ENCODE measurements at places on chromosomes 13 and 19. TPM values are rescaled to one million over a fixed set of nuclear protein-coding genes. Genes with fewer than 3 reads are reported as not detected.
A peak's percentile ranks its signal among the peaks of the same experiment; 100 is the strongest.

The ZNF229 gene
- 0.21 TPM for polyA plus RNA-seq

The F10 gene
- not detected for polyA plus RNA-seq

The C19orf18 gene
- polyA plus RNA-seq = not detected

The ZNF737 gene
- polyA plus RNA-seq = 9.1 TPM

GRCh38 chr19:13881692-13882418 lies 4.9 kb downstream of the NANOS3 start:
- peak overlapping the region; percentile 83 for H3K27ac ChIP-seq
- peaks cover 53% of the 10 kb centered on the region for H3K4me1 ChIP-seq
- H3K4me3 ChIP-seq = peak overlapping the region; percentile 73

- peaks cover 7% of the 10 kb centered on the region for H3K4me1 ChIP-seq
- no peak overlapping the region for H3K4me3 ChIP-seq
- H3K27ac ChIP-seq = peak overlapping the region; percentile 2
- peak; percentile 48 for DNase-seq
These were observed 3.3 kb downstream of the OR10H1 start for GRCh38 chr19:15812060-15812722.

DNA sequence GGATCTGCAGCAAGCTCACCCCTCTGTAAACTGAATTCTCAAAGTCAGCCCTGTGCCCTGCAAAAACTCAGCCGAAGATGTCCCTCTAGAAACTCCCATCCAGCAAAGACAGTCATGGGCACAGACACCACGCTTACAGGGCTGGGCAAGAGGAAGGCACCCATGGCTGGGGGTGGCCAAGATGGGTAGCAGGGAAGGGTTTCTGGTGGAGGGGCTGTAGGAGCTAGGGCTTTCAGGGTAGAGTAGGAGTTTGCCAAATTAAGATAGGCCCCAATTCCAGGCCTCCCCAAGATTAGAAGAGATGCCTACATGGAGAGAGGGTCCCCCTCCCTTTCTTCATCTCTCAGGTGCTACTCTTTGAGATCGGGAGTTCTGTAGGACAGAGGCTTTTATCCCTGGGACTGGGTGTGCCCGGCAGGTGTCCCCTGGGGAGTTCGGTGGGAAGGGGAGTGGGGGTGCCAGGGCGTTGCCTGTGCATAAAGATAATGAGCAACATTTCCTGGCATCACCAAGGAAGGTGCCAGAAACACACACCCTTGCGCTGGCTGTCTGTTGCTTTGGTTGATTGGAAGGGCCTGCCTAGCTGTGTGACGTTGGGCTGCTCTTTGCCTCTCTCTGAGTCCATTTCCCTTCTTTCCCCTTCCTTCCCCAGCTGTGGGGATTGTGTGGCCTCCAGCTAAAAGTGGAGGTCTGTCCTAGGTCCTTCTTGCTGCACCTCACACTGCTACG lies 9.4 kb downstream of the NRTN start:
- H3K27me3 ChIP-seq = no peaks in the 10 kb centered on the region
- no peaks in the 10 kb centered on the region for H3K4me1 ChIP-seq
- no peak overlapping the region for H3K4me3 ChIP-seq
- no peak overlapping the region for H3K27ac ChIP-seq
- H3K36me3 ChIP-seq = no peaks in the 10 kb centered on the region

DNA sequence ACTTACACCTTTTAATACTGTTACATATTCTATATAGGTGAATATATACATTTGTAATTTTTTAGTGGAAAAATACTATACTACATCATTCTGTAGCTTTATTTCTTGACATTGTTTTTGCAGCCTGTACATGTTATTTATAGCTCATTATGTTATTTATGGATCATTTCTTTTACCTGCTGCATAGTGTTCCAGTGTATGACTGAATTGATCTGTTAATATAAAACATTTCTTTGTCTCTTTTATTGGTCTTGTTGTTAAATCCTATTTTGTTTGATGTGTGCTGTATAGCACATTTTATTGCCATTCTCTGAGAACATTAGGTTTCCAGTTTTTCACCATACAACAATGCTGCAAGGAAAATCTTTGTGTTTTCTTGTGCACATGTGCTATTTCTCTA lies 2.4 kb downstream of the SETDB2 start:
- H3K27ac ChIP-seq = peak overlapping the region; percentile 96
- peaks cover 14% of the 10 kb centered on the region for H3K27me3 ChIP-seq
- peak overlapping the region; percentile 65 for H3K4me3 ChIP-seq
- DNase-seq = no peak

DNA sequence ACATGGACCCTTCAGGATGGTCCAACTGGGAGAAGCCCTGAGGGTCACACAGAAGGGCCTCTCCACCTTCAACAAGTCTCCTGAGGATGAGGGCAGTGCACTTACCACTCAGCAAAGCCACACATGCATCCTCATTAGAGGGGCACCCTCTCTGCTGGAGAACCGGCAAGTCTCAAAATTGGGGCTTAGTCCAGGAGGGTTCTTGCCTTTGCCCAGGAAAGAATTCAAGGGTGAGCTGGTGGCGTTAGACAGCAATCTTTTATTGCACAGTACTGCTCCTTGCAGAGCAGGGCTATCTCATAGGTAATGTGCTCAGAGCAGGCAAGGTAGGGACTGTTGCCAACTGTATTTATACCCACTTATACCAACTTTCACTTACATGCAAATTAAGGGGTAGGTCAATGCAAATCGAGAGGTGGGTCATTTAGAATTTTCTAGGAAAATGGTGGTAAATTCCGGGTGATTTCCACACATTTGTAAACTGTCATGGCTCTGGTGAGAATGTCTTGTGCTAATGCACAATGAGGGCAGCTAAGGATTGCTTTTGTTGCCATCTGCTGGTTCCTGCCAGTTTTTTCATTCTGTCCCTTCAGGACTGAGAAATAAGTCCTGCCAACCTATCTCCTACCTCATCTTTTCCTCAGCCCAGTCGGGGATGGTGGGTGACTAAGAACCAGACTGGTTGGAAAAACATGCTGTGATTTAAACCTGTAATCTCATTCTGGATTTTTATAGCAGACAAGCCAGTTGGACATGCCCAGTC lies 27.8 kb upstream of the IGSF23 start:
- peaks cover 9% of the 10 kb centered on the region for H3K27me3 ChIP-seq
- H3K4me1 ChIP-seq = peaks cover 17% of the 10 kb centered on the region
- DNase-seq = no peak
- H3K27ac ChIP-seq = no peak overlapping the region
- no peaks in the 10 kb centered on the region for H3K36me3 ChIP-seq

DNA sequence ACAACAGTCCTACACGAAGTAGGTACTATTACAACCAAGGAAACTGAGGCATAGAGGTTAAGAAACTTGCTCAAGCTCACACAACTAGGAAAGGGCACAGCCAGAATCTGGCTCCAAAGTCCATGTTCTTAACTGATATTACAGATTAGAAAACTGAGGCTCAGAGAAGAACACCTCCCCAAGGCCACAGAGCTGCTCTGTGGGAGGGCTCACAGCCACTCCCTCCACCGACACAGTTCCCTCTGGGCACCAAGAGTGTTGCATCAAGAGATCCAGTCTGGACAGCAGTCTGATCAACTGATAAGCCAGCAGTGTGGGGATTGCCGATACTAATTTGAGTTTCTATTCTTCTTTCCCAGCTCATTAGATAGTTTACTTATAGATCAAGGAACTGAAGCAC lies 29.5 kb downstream of the SLC15A1 start:
- H3K4me3 ChIP-seq = no peak overlapping the region
- no peak overlapping the region for H3K27ac ChIP-seq
- peaks cover 5% of the 10 kb centered on the region for H3K27me3 ChIP-seq
- no peaks in the 10 kb centered on the region for H3K36me3 ChIP-seq
- no peaks in the 10 kb centered on the region for H3K4me1 ChIP-seq

DNA sequence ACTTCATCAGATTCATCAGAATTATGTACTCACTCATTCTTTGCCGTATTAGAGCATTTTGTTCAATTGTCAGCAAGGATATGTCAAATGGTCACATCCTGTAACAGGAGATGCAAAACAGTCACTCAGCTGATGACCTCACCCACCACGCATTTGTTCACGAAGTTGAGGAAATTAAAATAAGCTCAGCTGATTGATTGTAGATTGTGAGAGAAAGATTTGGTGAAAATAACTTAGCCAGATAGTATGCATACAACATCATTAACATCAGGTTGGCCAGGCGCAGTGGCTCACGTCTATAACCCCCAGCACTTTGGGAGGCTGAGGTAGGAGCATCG lies 22.6 kb upstream of the CDC16 start:
- H3K27me3 ChIP-seq = peaks cover 5% of the 10 kb centered on the region
- H3K4me1 ChIP-seq = peaks cover 9% of the 10 kb centered on the region
- H3K27ac ChIP-seq = no peak overlapping the region
- no peaks in the 10 kb centered on the region for H3K36me3 ChIP-seq

DNA sequence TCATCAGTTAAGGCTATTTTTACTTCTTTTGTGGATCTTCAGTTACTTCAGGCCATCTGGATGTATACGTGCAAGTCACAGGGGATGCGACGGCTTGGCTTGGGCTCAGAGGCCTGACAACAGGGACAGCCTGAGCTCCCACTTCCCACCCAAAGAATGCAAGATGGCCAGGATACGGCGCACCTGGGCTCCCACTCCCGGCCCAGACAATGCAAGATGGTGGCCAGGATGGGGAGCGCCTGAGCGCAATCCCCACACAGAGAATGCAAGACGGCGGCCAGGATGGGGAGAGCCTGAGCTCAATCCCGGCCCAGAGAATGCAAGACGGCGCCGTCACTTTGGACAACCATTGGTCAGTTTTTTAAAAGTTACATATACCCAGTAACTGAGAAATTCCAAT lies 25.3 kb upstream of the MIER2 start:
- no peak for DNase-seq
- no peak overlapping the region for H3K27ac ChIP-seq
- no peak overlapping the region for H3K4me3 ChIP-seq
- no peaks in the 10 kb centered on the region for H3K4me1 ChIP-seq
- no peaks in the 10 kb centered on the region for H3K36me3 ChIP-seq
- no peaks in the 10 kb centered on the region for H3K27me3 ChIP-seq

- H3K36me3 ChIP-seq = no peaks in the 10 kb centered on the region
- H3K27ac ChIP-seq = no peak overlapping the region
- no peaks in the 10 kb centered on the region for H3K27me3 ChIP-seq
- DNase-seq = no peak
These were observed 45.4 kb upstream of the MYCBP2 start for GRCh38 chr13:77372275-77372674.

DNA sequence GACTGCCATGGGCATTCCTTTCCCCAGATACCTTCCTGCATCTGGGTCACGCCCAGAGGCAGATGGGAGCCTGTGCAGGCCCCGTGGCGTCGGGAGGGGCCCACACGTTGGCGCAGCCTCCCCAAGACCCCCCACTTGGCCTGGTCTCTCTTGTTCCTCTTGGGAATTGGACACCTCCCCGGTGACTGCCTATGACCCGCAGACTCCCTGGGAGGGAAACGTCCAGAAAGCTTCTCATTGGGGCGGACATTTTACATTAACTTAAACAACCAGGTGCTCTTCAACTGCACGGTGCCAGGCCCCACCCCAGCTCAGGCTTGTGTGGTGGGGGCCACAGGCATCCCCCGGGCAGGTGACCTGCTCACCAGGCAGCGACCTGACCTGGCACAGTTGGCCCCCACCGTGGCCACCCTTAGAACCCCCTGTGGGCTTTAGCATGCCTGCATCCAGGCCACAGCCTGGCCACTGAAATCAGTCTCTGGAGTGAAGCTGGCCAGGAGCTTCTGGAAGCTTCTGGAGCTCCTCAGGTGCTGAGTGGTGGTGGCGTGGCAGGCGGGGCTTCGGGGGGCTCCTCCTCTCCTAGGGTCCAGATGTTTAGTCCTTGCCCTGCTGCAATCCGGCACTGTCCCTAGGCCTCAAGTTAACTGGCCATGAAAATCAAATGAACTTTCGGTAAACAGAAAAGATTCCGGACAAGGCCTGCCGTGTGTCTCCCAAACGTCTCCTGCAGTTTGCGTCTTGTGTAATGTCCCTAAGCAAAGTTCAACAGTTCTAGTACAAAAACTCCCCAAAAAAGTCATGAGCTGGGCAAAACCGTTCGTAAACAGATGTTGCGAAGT lies 8.5 kb upstream of the PROZ start:
- H3K4me1 ChIP-seq = peaks cover 25% of the 10 kb centered on the region
- H3K27me3 ChIP-seq = peaks cover 20% of the 10 kb centered on the region
- H3K36me3 ChIP-seq = no peaks in the 10 kb centered on the region
- H3K4me3 ChIP-seq = no peak overlapping the region
- no peak for DNase-seq

- no peak for DNase-seq
- H3K27me3 ChIP-seq = no peaks in the 10 kb centered on the region
- H3K4me3 ChIP-seq = peak overlapping the region; percentile 68
- peaks cover 12% of the 10 kb centered on the region for H3K36me3 ChIP-seq
These were observed 66.6 kb upstream of the XPO4 start for GRCh38 chr13:20969182-20969581.

DNA sequence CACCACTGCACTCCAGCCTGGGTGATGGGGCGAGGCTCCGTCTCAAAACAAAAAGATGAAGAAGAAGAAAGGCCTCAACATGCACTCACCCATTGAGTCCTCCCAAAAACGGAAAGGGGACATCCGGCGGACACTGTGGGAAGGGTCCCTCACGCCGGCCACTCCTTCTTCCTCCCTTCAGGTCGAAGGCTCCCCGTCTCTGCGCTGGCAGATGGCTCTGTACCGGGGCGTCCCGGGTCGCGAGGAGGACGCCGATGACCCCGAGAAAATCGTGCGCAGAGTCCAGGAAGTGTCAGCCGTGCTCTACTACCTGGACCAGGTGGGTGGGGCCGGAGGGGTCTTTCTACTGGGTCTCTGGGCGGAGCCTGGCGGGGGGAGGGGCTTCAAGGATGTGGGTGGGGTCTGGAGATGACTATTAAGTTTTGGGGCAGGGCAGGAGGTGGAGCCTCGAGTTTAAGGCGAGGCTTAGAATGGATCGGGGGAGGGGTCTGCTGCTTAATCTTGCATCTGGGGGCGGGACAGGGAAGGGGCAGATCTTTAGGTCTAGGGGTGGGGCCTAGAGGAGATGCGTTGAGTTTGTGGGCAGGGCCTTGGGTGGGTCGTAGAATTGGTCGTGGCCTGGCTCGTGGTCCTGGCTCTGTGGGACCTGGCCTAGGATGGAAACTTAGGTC lies 90.2 kb downstream of the MAP4K1 start:
- H3K27ac ChIP-seq = no peak overlapping the region
- H3K4me1 ChIP-seq = no peaks in the 10 kb centered on the region

- H3K4me1 ChIP-seq = peaks cover 16% of the 10 kb centered on the region
- H3K27me3 ChIP-seq = peaks cover 2% of the 10 kb centered on the region
- H3K36me3 ChIP-seq = peaks cover 4% of the 10 kb centered on the region
- no peak overlapping the region for H3K4me3 ChIP-seq
- no peak for DNase-seq
These were observed 22.1 kb downstream of the UPF1 start for GRCh38 chr19:18853755-18854427.

- no peak overlapping the region for H3K4me3 ChIP-seq
- no peaks in the 10 kb centered on the region for H3K4me1 ChIP-seq
- H3K27me3 ChIP-seq = no peaks in the 10 kb centered on the region
- H3K36me3 ChIP-seq = no peaks in the 10 kb centered on the region
- no peak overlapping the region for H3K27ac ChIP-seq
These were observed 14.4 kb downstream of the SPINT2 start for GRCh38 chr19:38278751-38279150.

Measured in immature natural killer cell (primary cell).